Cortex of kidney (tissue), 1 donor: ENCODE measurements at places on chromosomes 4 and X.

- DNase-seq = no peak
Observed at GRCh38 chr4:155248002-155248896, 39.8 kb downstream of the NPY2R start.

- no peak for DNase-seq
Observed at GRCh38 chrX:7926914-7927258, 327 bp downstream of the PNPLA4 start.

DNA sequence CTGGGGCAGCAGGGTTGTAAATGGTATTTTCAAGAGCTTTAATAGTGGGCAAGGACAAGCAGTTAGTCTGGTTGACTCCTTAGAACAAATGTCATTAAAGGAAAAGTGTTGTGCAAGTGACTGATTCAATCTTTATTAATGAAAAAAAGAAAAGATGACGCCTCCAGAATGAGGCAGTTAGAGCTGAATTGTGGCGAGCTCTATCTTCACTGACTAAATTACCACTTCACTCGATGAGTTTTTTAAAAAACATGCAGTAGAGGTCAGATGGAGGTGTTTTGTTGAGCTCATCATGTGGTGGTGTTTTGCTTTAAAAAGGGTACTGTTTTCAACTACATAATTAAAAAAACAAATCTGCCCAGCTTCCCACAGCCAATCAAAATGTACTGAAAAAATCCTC, 28.1 kb upstream of the TENM3 start:
- DNase-seq = no peak

GRCh38 chr4:174210952-174211490, 72.4 kb downstream of the FBXO8 start:
- DNase-seq = no peak

DNA sequence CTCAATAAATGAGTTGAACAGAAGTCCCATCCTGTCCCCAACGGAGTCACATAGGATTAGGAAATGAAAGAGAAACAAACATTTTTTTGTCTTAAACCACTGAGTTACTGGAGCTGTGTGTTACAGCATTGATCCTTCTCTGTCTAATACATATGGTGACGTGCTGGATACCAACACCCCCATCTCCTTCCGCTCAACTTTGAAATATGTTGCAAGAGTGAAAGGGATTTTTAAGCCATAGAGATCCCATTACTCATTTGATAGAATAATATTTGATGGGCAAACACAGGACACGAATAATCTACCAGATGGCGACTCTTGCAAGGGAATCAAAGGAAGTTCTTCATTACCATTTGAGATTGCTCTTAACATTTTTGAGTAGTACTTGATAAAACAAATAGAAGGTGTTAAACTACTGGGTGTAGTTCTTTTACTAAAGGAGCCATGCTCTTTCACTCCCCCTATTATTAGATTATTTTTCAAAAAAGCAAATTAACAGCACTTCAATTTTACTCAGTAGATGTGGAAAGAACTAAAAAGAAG, 140.5 kb downstream of the PACRGL start:
- DNase-seq = no peak

GRCh38 chr4:18813055-18813454, 791.5 kb upstream of the LCORL start:
- DNase-seq = no peak
